Left forelimb (tissue), 1 donor: ENCODE measurements at places on chromosomes 16 and 17.

DNA sequence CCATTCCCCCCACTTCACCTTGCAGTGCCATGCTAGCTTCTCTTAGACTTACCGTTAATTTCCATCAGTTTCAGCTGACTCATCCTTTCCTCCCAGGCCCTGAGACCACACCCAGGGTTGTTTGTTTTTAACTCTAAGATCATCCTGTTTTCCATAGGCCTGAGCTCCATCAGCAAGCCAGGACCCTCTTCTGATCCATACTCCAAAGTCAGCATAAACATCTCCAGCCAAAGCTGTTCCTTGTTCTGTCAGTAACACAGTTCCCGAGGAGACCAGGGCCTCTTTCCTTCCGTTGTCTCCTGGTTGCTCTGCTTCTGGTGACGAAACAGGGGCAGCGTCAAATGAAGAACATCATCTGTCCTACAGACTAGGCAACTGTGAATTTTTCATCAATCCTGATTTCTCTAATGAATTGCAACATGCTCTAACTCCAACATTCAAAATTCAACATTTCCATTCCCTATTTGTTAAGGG lies 83.8 kb upstream of the HNF1B start:
- DNase-seq: no peak

DNA sequence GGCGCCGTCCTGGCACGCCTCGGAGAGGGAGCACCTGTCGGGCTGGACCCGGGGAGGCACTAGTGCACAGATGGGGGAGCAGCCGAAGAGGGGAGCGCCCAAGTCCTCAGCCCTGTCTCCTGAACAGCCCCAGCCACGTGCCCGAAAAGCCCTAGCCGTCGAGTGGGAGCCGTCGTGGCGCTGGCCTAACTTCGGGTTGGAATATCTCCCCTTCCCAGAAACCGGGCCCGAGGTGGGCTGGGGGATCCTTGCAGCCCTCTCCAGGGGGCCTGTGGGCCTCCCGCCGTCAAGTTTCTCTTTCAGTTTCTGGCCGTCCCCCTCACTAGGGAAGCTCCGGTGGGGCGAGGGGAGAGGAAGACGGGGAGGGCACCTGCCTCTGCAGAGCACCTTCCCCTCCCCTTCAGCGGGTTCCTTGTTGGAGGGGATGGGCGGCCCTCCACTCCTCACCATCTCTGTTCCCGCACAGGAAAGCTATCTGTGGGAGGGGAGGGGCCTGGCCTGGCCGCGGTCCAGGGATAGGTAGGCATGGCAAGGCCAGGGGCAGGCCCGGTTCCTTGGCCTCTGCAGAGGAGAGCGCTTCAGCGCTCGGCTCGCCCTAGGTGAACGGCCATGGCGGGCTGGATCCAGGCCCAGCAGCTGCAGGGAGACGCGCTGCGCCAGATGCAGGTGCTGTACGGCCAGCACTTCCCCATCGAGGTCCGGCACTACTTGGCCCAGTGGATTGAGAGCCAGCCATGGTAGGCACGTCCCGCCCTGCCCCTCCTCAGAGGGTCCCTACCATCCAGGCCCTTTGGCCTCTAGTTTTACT lies 709 bp downstream of the STAT5A start:
- peak; percentile 65 for DNase-seq

- DNase-seq: no peak
Measured at GRCh38 chr17:77182205-77183172, 41.7 kb downstream of the SEC14L1 start.

DNA sequence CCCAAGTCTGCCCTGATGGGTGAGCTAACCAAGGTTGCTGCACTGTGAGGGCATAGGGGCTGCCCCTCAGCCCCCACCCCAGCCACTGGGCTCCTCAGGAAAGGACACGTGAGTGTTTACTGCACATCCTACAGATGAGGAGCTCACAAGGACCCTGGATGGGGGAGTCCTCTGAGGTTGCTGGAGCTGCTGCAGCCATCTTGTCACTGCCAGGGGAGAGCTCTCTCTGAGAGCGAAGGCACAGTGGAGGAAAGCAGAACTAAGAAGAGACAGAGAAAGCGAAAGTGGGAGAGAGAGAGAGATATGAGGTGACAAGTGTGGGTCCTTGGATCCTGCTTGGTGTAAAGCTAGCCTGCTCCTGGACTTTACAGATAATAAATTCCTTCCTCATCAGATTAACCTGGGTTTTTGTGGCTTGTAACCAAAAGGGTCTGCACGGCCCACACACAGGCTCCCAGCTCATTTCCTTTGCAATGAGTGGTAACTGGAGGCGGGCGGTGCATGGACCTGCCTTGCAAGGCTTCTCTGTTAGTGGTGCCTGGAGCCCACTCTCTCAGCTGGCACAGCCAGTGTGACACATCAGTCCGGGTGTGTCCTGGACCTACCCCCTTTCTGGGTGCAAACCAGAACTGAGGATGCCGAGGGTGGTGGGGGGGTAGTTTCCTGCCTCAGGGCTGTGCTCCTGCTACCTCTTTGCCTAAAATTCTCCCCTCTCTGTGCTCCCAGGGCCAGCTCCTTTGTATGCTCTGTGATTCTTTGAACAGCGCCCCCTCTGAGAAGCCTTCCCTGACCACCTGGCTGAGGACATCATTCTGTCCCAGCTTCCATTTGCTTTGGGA lies 14.2 kb downstream of the SNX20 start:
- DNase-seq: no peak

DNA sequence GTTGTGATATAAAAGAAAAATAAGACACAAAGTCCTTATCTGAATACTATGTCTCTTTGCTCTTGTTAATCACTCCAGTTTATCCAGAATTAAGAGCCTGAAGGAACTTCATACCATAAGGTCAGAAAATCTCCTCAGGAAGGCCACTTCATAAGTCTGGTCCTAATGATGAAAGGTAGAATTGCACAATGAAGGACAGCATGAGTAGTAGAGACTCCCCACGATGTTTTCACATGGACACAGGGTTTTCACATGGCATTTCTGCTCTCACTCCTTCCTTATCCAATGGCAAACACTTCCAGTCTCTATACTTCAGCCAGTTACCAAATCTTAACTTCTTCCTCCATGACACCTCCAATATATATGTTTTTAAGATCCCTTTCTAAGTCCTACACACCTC lies 10.2 kb upstream of the C17orf78 start:
- no peak for DNase-seq

DNA sequence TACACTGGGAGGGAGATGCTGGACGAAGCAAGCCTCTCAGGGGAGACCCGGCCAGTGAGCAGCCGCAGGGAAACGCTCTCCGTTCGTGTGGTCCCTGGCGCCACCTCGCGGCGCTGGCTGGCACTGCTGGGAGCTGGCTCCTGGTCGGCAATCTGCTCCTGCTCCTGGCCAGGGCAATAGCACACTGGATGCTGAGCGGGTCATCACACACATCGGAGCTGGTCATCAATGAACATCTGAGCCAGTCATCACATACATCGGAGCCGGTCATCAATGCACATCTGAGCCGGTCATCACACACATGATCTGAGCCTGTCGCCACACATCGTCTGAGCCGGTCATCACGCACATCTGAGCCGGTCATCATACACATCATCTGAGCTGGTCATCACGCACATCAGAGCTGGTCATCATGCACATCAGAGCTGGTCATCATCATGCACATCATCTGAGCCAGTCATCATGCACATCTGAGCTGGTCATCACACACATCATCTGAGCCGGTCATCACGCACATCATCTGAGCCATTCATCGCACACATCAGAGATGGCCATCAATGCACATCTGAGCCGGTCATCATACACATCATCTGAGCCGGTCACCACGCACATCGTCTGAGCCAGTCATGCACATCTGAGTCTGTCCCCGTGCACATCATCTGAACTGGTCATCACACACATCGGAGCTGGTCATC lies 217.3 kb downstream of the RBFOX3 start:
- peak; percentile 84 for DNase-seq
